ENCODE measurements at places on chromosomes 2 and 18.

GRCh38 chr2:209323738-209324137 lies 100.1 kb upstream of the MAP2 start:
- no peaks in the 10 kb centered on the region for H3K4me1 ChIP-seq
- H3K4me3 ChIP-seq: no peak overlapping the region
- H3K36me3 ChIP-seq: no peaks in the 10 kb centered on the region
- DNase-seq: no peak

GRCh38 chr2:3728104-3729054 lies 25.0 kb downstream of the DCDC2C start:
- H3K27ac ChIP-seq: no peak overlapping the region
- H3K27me3 ChIP-seq: no peaks in the 10 kb centered on the region
- DNase-seq: peak; percentile 10
- H3K4me3 ChIP-seq: no peak overlapping the region
- H3K36me3 ChIP-seq: no peaks in the 10 kb centered on the region

DNA sequence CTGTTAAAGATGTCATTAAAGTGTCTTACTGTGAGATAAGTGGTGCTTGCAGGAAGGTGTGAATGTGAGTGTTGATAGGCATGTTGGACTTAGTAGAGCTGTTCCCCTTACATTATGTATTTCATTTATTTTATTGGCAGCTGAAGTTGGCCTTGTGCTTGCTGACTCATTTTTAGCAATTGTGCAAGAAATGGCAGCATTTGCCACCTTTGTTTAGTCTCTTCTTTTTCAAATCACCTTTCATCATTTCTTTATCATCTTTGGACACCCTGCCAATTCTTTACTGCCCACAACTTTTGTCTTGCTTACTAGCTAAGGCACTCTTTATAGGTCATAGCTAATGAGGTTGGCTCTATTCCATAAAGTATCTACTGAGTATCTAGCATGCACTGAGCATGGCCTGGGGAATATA lies 130.3 kb upstream of the LYPD6 start:
- no peak for DNase-seq
- H3K4me1 ChIP-seq: no peaks in the 10 kb centered on the region
- no peak overlapping the region for H3K4me3 ChIP-seq
- no peak overlapping the region for H3K27ac ChIP-seq

- no peak overlapping the region for H3K4me3 ChIP-seq
- no peak overlapping the region for H3K27ac ChIP-seq
- no peaks in the 10 kb centered on the region for H3K27me3 ChIP-seq
- no peaks in the 10 kb centered on the region for H3K4me1 ChIP-seq
- peaks cover 10% of the 10 kb centered on the region for H3K36me3 ChIP-seq
- DNase-seq: no peak
These were observed 103.0 kb upstream of the ITGB6 start for GRCh38 chr2:160303076-160303475.

- peaks cover 4% of the 10 kb centered on the region for H3K27me3 ChIP-seq
- H3K36me3 ChIP-seq: no peaks in the 10 kb centered on the region
- no peak overlapping the region for H3K27ac ChIP-seq
- H3K4me1 ChIP-seq: peaks cover 8% of the 10 kb centered on the region
- no peak for DNase-seq
- H3K4me3 ChIP-seq: no peak overlapping the region
These were observed 1.0 kb downstream of the ZNF532 start for GRCh38 chr18:58865701-58866065.

GRCh38 chr2:215750763-215751162 lies 262.6 kb downstream of the MREG start:
- no peaks in the 10 kb centered on the region for H3K27me3 ChIP-seq
- no peaks in the 10 kb centered on the region for H3K4me1 ChIP-seq
- H3K27ac ChIP-seq: no peak overlapping the region
- H3K36me3 ChIP-seq: no peaks in the 10 kb centered on the region

- no peaks in the 10 kb centered on the region for H3K4me1 ChIP-seq
- no peak for DNase-seq
- H3K4me3 ChIP-seq: no peak overlapping the region
- H3K27ac ChIP-seq: no peak overlapping the region
These were observed 116.7 kb upstream of the AGAP1 start for GRCh38 chr2:235377176-235377575.

GRCh38 chr2:239523147-239523953 lies 122.5 kb upstream of the HDAC4 start:
- DNase-seq: no peak
- H3K27me3 ChIP-seq: no peaks in the 10 kb centered on the region
- no peak overlapping the region for H3K4me3 ChIP-seq
- H3K36me3 ChIP-seq: no peaks in the 10 kb centered on the region

DNA sequence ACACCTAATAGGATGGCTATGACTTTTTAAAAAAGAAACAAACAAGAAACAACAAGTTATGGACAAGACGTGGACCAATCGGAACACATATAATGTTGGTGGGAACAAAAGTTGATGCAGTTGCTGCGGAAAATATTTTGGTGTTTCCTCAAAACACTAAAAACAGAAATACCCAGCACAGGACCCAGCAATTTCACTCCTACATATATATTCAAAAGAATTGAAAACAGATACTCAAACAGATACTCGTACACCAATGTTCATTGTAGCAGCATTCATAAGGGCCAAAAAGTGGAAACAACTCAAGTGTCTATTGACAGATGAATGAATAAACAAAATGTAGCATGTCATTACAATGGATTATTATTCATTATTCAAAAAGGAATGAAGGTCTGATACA lies 12.1 kb downstream of the CCDC141 start:
- no peak overlapping the region for H3K27ac ChIP-seq
- H3K4me3 ChIP-seq: no peak overlapping the region
- no peaks in the 10 kb centered on the region for H3K36me3 ChIP-seq
- H3K27me3 ChIP-seq: no peaks in the 10 kb centered on the region

DNA sequence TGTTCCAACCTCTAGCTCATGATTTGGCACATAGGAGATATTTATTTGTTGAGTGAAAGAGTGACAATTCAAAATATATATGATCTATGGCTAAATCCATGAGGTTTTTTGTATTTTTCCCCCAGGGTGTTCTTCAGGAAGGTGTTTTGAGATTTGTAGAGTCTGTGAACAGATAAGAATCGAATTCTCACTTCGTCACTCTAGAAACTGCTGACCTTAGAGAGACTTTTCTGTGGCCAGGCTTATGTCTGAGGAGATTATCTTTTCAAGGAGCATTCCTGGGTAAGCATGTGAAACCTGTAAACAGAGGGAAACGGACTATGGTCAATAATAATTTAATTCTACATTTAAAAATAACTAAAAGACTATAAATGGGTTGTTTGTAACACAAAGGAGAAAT lies 849 bp upstream of the ITGB6 start:
- no peak for DNase-seq
- H3K36me3 ChIP-seq: no peaks in the 10 kb centered on the region
- H3K4me3 ChIP-seq: no peak overlapping the region
- H3K27ac ChIP-seq: no peak overlapping the region
- H3K27me3 ChIP-seq: no peaks in the 10 kb centered on the region
- no peaks in the 10 kb centered on the region for H3K4me1 ChIP-seq

- H3K4me3 ChIP-seq: no peak overlapping the region
- H3K4me1 ChIP-seq: no peaks in the 10 kb centered on the region
- H3K27me3 ChIP-seq: no peaks in the 10 kb centered on the region
- H3K27ac ChIP-seq: no peak overlapping the region
- no peak for DNase-seq
These were observed 530.7 kb downstream of the CBLN2 start for GRCh38 chr18:72013427-72013850.

- H3K4me1 ChIP-seq: no peaks in the 10 kb centered on the region
- no peak for DNase-seq
- no peaks in the 10 kb centered on the region for H3K36me3 ChIP-seq
These were observed 312.2 kb upstream of the SMIM21 start for GRCh38 chr18:75739682-75740081.

DNA sequence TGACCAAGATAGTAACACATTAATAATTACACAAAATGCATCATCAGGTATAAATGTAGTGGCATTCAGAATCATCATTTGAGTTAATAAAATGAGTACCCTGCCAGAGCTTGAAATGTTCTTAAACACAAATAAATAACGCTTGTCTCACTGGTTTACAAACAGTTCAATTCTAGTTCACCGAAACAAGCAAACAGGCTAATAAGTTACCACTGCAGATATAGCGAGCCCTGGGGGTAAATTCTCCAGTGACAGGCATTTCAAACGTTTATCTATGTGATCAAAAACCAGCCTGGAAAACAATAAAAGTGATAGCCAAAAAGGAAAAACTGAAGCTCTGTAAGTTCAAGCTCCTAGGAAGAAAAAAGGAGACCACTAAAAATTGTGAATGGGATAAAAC lies 152.6 kb downstream of the THADA start:
- no peaks in the 10 kb centered on the region for H3K4me1 ChIP-seq
- H3K27ac ChIP-seq: no peak overlapping the region
- H3K36me3 ChIP-seq: no peaks in the 10 kb centered on the region
- no peaks in the 10 kb centered on the region for H3K27me3 ChIP-seq

- H3K36me3 ChIP-seq: no peaks in the 10 kb centered on the region
- no peak overlapping the region for H3K27ac ChIP-seq
- no peaks in the 10 kb centered on the region for H3K4me1 ChIP-seq
- DNase-seq: no peak
These were observed 202.2 kb downstream of the RNF152 start for GRCh38 chr18:61690418-61691138.

Measured in naive thymus-derived CD4-positive, alpha-beta T cell (primary cell).